ENCODE measurements at places on chromosomes 1 and 21. TPM values are rescaled to one million over a fixed set of nuclear protein-coding genes. Genes with fewer than 3 reads are reported as not detected.

The CD1D gene
- total RNA-seq: 0.17 TPM

The KIF17 gene
- total RNA-seq: 23.4 TPM

The PLA2G2F gene
- not detected for total RNA-seq

The ARHGAP29 gene
- 296 TPM for total RNA-seq

The SPRR5 gene
- not detected for total RNA-seq

The ILDR2 gene
- under 0.01 TPM for total RNA-seq

The ZNF593 gene
- 21.5 TPM for total RNA-seq

The F13B gene
- total RNA-seq: not detected

The NES gene
- 36.2 TPM for total RNA-seq

The OLIG1 gene
- total RNA-seq: not detected

The SLC44A3 gene
- total RNA-seq: 4.1 TPM

The CLIC6 gene
- total RNA-seq: not detected

The PRELP gene
- total RNA-seq: not detected

The TRIM67 gene
- not detected for total RNA-seq

The GNB1 gene
- total RNA-seq: 88.2 TPM

The CLCA2 gene
- not detected for total RNA-seq

The CRYAA gene
- not detected for total RNA-seq

The LCE3D gene
- total RNA-seq: not detected

The MAP3K21 gene
- total RNA-seq: 0.54 TPM

The CDC42 gene
- 768 TPM for total RNA-seq

The TTC39A gene
- total RNA-seq: 3.0 TPM

The LCE1E gene
- total RNA-seq: not detected

The GCSAML gene
- total RNA-seq: not detected

The DENND4B gene
- 8.5 TPM for total RNA-seq

The ARHGEF16 gene
- 0.17 TPM for total RNA-seq

Measured in dermis lymphatic vessel endothelial cell (primary cell).